ENCODE measurements at places on chromosomes 1 and 21. TPM values are rescaled to one million over a fixed set of nuclear protein-coding genes. Genes with fewer than 3 reads are reported as not detected.

OR2L8 gene
- not detected for total RNA-seq

UBL4B gene
- total RNA-seq: not detected

SPATA46 gene
- total RNA-seq: not detected

DNA sequence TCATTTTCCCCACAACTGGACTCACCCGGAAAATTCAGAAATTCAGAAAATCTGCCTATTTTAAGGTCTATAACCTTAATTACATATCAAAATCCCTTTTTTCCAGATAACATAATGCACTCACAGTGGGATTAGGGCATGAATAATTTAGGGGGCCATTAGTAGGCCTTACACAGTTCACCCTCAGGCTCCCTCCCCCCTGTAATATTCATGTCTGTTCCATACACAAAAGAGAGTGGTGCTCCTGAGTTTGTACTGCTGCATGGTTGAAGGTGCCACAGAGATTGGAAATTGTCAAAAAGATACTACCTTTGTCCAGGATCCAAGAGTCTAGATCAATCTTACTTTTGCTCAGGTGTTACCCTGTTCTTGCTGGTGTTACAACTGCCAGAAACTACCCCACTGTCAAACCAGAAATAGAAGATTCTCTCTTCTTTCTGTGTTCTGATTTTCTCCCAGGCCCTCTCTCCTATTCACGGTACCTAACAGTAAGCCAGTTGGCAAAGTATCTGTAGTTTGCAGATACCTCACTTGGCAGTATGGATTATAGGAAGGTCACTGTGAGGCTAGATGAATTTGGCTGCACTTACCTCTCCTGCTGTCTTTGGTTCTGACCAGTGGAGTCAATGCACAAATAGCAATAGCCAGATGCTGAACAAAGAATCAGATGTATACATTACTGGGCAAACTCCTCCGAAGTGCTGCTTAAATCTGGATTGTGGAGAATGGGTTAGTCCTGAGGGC lies 53.2 kb downstream of the C1orf198 start:
- H3K4me1 ChIP-seq: no peaks in the 10 kb centered on the region
- no peak overlapping the region for H3K27ac ChIP-seq
- no peak overlapping the region for H3K4me3 ChIP-seq
- no peaks in the 10 kb centered on the region for H3K36me3 ChIP-seq
- H3K27me3 ChIP-seq: no peaks in the 10 kb centered on the region
- no peak for DNase-seq

GRCh38 chr1:17060306-17060749 lies 6.5 kb upstream of the SDHB start:
- DNase-seq: no peak
- no peak overlapping the region for H3K4me3 ChIP-seq

DNA sequence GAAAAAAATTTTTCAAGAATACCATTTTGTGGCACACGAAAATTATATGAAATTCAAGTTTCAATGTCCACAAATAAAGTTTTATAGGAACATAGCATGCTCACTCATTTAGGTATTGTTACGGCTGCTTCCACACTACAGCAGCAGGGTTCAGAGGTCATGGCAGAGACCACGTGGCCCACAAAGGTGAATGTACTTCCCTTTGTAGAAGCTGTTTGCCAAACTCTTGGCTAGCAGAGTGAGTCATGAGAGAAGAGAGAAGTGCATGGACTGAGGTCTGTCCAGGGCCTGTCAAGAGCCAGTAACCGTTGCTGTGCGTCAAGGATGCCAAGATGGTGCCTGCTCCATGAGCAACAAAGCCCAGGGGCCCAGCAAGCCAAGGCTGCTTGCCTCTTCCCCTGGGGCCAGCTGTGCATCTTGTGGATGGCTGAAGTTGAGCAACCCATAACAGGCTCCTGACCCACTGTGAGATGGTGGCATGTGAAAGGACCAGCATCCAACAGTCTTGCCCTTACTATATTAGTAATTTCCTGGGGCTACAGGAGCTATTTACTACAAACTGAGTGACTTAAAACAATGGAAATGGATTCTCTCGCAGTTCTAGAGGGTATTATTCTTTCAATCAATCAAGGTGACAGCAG lies 64.8 kb upstream of the ATP5PO start:
- no peak overlapping the region for H3K4me3 ChIP-seq
- H3K27me3 ChIP-seq: no peaks in the 10 kb centered on the region
- H3K4me1 ChIP-seq: peaks cover 42% of the 10 kb centered on the region
- H3K27ac ChIP-seq: no peak overlapping the region
- H3K36me3 ChIP-seq: no peaks in the 10 kb centered on the region

GRCh38 chr21:44957901-44958451 lies 18.1 kb downstream of the SLX9 start:
- no peak for DNase-seq
- no peak overlapping the region for H3K27ac ChIP-seq
- no peaks in the 10 kb centered on the region for H3K4me1 ChIP-seq
- peaks cover 10% of the 10 kb centered on the region for H3K36me3 ChIP-seq

DNA sequence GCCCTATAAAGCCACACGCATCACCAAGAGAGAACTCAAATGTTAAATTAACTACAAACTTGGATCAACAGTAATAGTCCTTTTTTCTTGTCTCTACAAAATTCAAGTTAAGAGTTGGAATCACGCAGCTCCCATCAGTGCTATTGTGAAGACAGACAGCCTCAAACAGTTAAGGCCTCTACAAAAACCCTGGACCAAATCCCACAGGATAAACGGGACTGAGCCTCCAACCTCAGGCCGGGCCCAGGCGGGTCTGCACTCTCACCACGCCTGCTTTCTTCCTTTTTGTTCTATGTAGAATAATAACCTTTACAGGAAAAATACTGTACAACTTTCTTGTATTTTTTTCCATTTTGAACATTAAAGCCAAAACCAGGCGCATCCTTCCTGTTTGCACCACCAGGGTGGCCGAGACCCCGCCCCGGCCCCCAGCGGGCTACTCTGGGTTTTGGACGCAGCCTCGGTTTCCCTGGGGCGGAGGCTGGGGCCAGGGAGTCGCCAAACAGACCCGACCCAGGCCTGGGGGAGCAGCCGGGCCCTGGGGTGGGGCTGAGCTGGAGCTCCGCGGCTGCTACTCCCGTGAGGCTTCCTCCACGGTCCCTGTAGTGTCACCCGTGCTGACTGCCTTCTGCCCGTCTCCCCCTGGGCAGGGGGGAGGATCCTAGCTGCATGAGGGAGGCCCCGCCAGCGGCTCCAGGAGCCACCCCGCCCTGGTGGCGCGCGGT lies 158.4 kb downstream of the CASZ1 start:
- no peaks in the 10 kb centered on the region for H3K27me3 ChIP-seq
- no peak for DNase-seq
- H3K4me1 ChIP-seq: no peaks in the 10 kb centered on the region
- H3K4me3 ChIP-seq: no peak overlapping the region

DNA sequence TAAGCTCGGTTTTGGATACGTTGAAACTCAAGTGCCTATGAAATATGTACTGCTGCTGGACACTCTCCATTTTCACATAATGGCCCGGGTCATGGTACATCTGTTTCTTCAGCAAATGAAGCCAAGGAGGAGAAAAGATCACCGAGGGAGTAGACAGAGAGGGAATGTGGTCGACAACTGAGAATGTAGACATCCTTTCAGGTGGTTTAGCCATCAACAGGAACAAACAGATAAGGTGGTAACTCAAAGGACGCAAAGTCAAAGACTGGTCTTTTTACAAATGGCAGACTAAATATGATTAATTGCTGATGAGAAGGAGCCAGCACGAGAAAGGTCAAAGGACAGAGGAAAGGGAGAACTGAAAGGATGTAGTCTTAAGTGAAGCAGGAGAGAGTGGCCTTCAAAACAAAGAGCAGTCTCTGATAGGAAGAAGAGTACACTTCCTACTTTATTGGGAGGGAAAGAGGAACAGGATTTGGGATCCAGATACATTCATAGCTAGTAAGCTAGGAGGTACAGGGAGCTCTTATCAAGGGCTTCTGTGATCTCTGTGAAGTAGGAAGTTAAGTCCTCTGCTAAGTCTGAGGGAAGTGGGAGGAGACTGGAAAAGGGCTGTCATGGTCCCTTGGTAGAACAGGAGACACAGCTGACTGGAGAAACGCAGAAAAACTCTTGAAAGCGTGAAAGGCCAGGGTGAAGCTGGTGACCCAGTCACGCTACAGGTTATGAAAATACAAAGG lies 28.3 kb downstream of the NUP133 start:
- H3K27me3 ChIP-seq: no peaks in the 10 kb centered on the region
- H3K4me1 ChIP-seq: peaks cover 31% of the 10 kb centered on the region
- no peak overlapping the region for H3K4me3 ChIP-seq
- H3K27ac ChIP-seq: peak overlapping the region; percentile 65
- peaks cover 6% of the 10 kb centered on the region for H3K36me3 ChIP-seq

DNA sequence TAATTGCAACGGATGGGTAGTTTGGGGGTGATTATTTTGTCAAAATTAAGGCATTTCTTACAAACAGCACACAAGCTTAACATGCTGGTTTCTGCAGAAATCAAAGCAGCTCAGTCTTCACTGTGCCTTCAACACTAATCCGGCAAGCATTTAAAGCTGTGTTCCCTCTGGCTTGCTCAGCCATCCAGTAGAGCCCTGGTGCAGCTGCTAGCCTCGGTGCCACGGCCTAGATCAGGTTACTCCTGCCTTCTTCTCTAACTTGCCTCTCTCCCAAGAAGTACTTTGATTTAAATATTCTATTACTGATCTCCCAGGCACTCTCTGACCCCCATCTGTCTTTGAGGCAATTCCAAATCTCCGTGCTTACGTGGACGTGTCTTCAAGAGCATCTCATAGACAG lies 85.6 kb downstream of the GREM2 start:
- DNase-seq: no peak
- no peaks in the 10 kb centered on the region for H3K4me1 ChIP-seq
- H3K36me3 ChIP-seq: no peaks in the 10 kb centered on the region

GRCh38 chr1:167987174-167987573 lies 50.3 kb upstream of the MPC2 start:
- H3K4me3 ChIP-seq: no peak overlapping the region
- no peak for DNase-seq

GRCh38 chr1:156001021-156001661 lies 19.6 kb downstream of the SSR2 start:
- H3K27me3 ChIP-seq: no peaks in the 10 kb centered on the region
- no peaks in the 10 kb centered on the region for H3K36me3 ChIP-seq
- H3K27ac ChIP-seq: no peak overlapping the region
- H3K4me1 ChIP-seq: no peaks in the 10 kb centered on the region

DNA sequence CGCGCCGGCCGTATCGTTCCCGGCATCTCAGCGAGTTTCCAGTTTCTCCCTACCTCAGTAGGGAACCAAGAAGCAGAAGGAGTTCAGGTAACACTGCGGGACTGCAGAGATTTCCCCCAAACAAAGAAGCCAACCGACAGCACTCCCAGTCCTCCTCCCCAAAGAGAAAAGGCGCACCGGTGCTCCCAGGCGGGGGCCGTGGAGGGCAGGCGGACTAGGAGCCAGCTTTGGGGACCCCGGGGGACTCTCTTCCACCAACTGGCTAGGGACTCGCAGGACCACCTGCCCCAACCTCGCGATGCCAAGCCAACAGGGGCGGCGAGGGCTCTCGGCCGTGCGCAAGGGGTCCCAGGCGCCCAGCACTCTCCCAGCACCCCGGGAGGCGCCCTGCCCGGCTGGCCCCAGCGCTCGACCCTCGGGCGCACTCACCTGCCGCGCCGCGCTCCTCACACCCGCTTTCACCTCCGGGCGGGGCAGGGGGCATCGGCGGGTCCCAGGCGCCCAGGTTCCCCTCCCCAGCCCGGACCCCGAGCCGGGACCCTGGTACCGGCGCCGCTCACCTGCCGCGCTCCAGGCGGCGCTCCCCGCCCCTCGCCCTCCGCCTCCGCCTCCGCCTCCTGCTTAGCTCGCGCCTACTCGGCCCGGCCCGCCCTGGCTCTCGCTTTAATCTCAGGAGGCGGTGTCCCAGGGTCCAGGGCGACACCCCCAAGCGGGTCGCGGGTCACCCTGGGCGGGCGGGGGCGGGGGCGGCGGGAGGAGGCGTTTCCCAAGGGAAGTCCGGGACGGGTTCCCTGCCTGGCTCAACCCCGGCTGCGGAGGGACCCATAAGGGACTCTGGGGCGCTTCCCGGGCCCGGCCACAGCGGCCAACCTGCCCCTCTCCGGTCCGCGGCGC lies at the start of gene TMPRSS2:
TMPRSS2 (minus strand) TSS at position 638 of the 894 bp plus-strand sequence. CDS start 10,025 bp downstream, outside the sequence.
- no peaks in the 10 kb centered on the region for H3K4me1 ChIP-seq
- no peak within 1 kb of the TSS for H3K4me3 ChIP-seq

DNA sequence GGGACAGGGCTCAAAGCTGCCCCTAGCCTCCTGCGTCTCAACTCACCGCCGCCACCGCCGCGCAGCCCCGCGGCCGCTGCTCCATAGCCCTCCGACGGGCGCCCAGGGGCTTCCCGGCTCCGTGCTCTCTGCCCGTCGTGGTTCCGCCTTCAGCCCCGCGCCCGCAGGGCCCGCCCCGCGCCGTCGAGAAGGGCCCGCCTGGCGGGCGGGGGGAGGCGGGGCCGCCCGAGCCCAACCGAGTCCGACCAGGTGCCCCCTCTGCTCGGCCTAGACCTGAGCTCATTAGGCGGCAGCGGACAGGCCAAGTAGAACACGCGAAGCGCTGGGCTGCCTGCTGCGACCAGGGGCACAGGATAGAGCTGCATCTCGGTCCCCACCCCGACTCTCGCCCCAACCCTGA lies at the start of gene TNFRSF25:
TNFRSF25 (minus strand) TSS at position 151 of the 400 bp plus-strand sequence; CDS start at position 85, 66 bp downstream.
- no peak within 1 kb of the TSS for H3K4me3 ChIP-seq
- H3K27me3 ChIP-seq: no peaks in the 10 kb centered on the region
- no peak within 1 kb of the TSS for H3K27ac ChIP-seq
- H3K36me3 ChIP-seq: no peaks in the 10 kb centered on the region
- DNase-seq: no peak
